ENCODE measurements at places on chromosomes 6 and 20. TPM values are rescaled to one million over a fixed set of nuclear protein-coding genes. Genes with fewer than 3 reads are reported as not detected.
A peak's percentile ranks its signal among the peaks of the same experiment; 100 is the strongest.

DNA sequence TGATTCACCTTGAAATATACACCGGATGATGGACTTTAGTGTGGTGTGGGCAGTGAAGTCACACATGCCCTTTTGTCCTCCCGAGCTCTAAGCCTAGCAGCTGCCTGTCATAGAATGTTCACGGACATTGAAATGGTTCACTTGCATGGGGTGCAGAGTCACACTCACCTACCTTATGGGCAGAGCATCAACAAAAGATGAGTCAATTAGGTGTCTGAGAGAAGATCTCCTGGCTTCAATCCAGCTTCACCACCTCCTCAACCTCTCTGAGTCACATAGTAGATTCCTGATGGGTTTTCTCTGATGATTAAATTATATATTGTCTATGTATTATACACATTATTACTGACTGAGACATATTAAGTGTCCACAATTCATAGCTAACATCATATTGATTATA is 48.1 kb upstream of the HLA-E start:
- no peak for DNase-seq

- peak; percentile 82 for DNase-seq
These were observed 224.2 kb downstream of the NFATC2 start for GRCh38 chr20:51318058-51318949.

The OLIG3 gene
- 0.14 TPM for total RNA-seq

The RXRB gene
- total RNA-seq = 31.8 TPM

The NRSN1 gene
- 0.54 TPM for total RNA-seq

The EPHA7 gene
- 35.8 TPM for total RNA-seq

The IL20RA gene
- total RNA-seq = not detected

All from neural crest cell (in vitro differentiated cells).